ENCODE measurements at places on chromosomes 2 and 18. TPM values are rescaled to one million over a fixed set of nuclear protein-coding genes. Genes with fewer than 3 reads are reported as not detected.
A peak's percentile ranks its signal among the peaks of the same experiment; 100 is the strongest.

GRCh38 chr2:192828175-192828574 lies 633.4 kb upstream of the TMEFF2 start:
- no peak for DNase-seq

KCNIP3 gene
- 3.7 TPM for polyA plus RNA-seq

DNA sequence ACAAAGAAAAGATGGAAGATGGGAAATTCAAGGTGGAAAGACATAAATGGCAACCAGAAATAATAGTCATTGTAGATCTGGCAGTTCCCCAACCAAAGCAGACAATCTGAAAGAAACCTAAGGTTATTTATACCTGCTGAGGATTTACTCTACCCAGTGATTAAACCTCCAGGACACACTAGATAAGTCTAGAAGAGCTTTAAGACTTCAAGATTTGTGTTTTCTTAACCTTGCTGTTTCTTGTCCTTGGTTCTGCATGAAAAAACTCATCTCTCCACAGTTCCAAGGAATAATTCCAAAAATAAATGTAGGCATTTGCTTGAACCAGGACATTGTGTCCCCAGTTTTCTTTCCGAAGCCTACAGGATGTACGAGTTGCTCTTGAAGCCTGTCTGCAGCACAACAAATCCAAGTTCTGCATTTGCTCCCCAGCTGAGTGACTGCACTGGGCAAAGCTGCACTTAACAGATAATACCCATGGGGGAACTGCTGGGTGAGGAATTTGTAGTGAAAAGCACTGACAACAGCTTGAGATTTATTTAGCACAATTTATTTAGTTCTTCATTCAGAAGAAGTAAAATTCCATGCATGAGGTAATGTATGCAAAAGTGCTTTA lies 19.8 kb downstream of the DTNA start:
- DNase-seq = no peak

POTEE gene
- 0.52 TPM for polyA plus RNA-seq

- no peak for DNase-seq
Observed at GRCh38 chr2:10001586-10001985, 41.8 kb upstream of the KLF11 start.

DNA sequence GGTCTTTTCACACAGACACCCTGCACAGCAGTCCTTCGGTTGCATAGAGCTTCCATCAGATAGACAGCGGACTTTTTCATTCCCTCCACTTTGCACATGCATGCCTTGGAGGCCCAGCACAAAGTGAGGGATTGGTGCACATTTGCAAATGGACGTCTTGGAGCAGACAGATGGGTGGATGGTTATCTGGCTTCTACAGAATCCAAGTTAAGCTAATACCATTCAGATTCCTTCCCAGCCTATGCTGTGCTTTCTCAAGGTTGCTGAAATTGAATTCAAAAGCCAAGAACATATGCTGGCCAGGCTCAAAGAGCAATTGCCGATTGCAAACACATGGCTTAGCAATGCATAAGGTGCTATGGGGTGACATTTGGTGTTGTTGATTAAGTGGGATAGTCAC lies 186.4 kb downstream of the VAPA start:
- no peak for DNase-seq

GRCh38 chr2:64328756-64329155 lies 125.2 kb upstream of the LGALSL start:
- no peak for DNase-seq

DNA sequence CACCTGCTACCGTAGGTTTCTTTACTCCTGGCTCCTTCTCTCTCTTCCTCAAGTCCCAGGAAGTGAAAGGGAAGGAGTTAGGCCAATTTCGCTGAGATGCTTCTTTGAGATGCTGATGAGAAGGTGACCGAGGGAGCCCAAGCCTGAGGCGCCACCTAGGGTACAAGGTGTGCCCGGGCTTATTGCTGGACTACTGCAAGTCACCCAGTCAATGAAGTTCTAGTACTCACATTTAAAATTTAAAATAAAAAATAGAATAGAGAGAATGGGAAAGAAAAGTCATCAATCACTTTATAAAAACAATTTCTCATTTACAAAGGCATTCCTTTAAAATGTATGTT lies 45.3 kb downstream of the ACAA2 start:
- peak; percentile 61 for DNase-seq

COMMD1 gene
- polyA plus RNA-seq = 71.9 TPM

GRCh38 chr2:201149064-201149820 lies 33.3 kb downstream of the CFLAR start:
- peak; percentile 92 for DNase-seq

GRCh38 chr2:217279140-217279539 lies 419.3 kb upstream of the TNP1 start:
- DNase-seq = peak; percentile 83

SERPINB10 gene
- not detected for polyA plus RNA-seq

DNA sequence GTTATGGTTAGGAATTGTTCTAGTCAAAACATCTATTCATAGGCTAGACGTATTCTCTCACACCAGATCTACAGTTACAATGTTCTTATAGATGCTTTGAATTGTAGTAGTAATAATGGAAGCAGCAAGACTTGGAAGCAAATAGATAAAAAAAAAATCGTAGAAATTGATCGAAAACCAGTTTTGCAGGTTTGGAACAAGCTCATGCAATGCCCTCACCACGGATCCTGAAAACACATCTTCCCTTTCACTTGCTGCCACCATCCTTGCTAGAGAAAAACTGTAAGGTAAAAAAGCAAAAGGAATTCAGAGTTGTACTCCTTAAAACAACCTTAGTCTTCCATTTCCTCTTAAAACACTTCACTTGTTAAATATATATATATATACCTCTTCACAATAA lies 4.4 kb downstream of the SULT1C4 start:
- no peak for DNase-seq

- no peak for DNase-seq
Observed at GRCh38 chr2:8159966-8160603, 521.8 kb upstream of the ID2 start.

All from GM23248 (cell line).